AG10803 (cell line): ENCODE measurements at places on chromosomes 5 and 9.

DNA sequence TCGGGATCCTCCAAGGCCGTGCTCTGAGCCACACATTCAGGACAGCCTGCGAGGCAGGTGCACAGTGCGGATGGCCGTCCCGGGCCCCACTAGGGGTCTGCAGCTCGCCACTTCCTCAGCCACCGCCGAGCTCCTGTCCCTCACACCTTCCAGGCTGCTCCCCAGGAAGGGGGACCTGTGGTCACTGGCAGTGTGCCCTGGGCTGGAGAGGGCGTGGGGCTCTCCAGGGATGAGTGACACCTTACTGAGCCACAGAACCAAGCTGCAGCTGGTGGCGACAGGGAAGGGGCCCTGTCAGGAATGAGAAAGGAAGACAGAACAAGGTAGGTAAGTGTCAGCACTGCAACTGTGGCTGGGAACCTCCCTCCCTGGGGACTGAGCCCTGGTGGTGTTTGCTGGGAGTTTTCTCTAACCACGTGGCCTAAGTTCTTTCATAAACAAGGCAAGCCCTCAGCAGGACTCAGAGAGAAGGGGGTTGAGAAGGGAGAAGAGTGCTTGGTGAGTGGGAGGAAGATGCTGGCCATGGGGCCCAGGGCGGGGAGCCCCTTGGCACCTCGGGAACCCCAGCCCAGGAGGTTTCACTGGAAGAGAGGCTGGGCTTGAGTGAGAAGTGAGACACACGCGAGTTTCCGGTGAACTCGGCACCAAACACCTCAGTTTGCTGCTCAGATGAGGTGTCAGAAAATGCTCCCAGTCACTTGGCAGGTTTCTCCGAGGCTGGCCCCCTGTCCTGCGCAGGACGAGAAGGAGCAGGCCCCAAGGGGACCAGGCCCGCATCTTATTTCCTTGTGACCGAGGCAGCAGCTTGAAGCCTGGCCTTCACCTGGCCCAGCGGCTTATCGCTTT is 5.2 kb downstream of the IL13 start:
- peak; percentile 12 for DNase-seq

DNA sequence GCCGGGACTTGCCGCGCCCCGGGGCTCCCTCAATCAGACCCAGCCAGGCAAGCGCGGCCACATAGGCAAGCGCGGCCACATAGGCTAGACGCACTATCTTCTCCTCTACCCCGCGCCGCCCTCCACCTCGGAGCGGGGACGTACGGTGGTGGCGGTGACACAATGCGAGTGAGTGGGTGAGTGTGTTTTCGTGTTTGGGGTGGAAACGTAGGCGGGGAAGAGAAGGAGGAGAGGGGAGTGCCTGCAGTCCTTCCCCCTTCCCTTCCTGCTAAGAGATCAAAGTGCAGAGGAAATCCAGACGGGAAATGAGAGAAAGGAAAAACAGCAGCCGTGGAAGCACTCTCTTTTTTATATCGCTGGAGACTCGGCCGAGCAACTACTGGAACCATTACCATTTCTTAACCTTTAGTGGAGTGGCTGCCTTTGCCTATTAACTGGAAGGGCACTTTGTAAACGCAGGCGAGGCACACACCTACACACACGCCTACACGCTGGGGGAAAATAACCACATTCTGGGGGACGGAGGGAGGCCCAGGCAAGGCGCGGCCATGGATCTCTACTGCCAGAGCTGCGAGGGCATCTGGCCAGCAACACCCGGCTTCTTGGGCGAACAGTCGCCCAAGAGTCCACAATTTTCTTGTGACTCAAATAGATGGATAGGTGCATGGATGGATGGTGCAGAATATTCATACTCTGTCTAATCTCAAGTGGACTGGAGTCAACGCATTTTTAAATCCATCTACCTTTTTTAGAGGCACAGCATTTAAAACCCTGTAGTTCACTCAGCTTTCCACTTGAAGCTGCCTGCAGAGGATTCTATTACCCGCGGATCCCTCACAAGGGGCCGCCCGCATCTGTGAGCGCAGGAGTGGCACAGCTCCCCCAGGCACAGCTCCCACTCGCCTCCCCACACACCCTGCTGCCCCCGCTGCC is 2.1 kb downstream of the EDIL3 start:
- DNase-seq = peak; percentile 24

GRCh38 chr9:134942011-134942787 is 24.5 kb upstream of the FCN1 start:
- DNase-seq = no peak

DNA sequence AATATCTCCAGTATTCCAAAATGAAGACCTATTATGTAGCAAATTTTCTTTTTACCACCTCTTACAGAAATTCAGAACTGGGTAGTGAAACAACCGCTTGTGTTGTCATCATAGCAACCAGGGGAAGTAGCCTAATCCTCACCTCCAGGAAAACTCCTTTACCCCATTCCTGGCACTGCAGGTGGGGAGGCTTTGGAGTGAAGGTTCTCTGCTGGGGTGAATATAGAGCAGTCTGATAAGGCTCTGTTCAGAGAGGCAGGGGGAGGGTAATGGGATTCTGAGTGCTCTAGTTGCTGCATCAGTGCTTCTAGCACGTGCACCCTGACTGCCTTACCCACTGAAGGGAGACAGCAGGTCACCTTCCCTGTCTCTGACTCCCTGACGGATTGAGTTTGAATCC is 116.2 kb downstream of the MAN2A1 start:
- no peak for DNase-seq

GRCh38 chr9:85610074-85610860 is 131.5 kb downstream of the AGTPBP1 start:
- peak; percentile 81 for DNase-seq

- DNase-seq = no peak
These were observed 71.9 kb downstream of the SFXN1 start for GRCh38 chr5:175550055-175550805.

GRCh38 chr9:121822093-121823085 is 171.0 kb downstream of the DAB2IP start:
- no peak for DNase-seq

DNA sequence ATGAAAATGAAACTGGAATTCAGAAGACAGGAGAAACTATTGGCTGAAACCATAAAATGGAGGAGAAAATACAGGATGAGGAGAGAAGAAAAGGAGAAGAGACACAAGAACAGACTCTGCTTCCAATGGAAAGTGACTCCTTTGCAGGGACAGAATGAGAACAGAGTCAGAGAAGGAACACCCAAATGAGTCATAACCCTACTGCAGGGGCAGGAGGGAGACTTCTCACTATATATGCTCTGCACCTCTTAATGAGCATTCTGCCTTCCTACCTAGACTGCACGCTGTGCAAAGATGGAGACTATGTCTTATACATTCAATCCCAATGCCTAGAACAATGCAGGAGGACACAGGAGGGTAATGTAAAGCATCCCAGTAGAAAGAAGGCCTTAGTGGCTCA is 2.1 kb downstream of the SAXO1 start:
- DNase-seq = no peak

- DNase-seq = no peak
These were observed 25.8 kb upstream of the ZBTB34 start for GRCh38 chr9:126834672-126835071.

DNA sequence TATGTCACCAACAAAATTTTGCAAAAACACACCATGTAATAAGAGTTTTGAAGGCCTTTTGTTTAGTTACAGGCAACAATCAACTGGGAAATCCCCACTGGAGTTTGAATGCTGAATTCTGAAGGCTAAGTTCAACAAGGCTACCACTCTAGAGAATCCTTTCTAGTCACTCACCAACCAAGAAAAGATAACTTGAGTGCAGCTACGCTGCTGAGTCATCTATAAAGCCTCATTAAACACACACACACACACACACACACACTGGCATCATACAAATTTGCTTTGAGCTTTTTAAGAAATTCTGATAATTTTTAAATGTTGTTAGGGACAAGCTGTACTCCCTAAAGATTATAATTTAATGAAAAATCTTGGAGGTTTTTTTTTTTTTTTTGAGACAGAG is 219.6 kb downstream of the DENND1A start:
- DNase-seq = peak; percentile 75

DNA sequence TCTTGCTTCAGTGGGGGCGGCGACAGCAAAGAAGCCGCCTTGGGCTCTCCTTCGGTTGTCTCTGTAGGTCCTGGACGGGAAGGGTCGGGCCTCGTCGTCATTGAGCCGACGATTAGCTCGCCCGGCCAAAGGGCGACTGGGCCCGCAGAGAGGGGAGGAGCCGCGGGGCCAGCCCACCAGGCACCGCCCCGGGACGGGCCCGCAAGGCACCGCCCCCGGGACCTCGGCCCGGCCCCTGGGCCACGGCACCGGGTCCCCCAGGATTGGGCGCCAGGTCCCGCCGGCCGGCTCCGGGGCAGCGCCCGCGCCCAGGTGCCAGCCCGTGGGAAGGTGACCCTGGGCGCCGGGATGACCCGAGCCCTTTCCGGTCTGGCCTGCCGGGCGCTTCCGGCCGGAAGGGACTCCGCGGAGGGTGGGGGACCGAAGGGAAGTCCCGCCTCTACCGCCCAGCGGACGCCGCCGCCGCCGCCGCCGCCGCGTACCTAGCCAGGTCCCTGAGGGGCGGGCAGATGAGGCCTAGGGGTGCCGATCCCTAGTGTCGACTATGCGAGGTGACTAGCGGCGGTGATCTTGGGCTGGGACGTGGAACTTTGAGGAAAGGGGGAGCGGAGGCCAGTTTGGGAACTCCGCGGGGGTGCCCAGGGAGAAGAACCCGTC is at the start of the genes GBA2 and RGP1:
Gene GBA2, minus strand, starts transcription at position 371 of the 657 bp plus-strand sequence. CDS start 524 bp downstream, outside the sequence.
Gene RGP1, plus strand, starts transcription at position 430 of the 657 bp plus-strand sequence. CDS start 469 bp downstream, outside the sequence.
- DNase-seq = peak; percentile 58

DNA sequence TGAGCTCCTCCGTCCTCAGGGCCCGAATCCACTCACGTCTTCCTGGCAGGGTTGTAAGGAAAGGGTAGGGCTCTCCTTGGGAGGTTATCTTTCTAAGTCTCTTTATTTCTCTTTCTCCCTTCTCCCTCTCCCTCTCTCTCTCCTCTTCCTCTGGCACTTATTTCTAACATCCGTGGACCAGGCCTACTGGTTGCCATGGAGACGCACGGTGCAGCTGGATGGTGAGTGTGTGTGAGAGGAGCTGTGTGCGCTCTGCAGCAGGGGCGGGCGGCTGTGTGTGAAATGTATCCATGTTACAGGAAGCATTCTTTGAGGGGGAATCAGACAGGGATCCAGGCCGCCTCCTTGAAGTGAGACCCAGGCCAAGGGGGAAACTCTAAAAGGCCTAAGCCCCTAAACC is 32.2 kb downstream of the PCDH1 start:
- DNase-seq = peak; percentile 75

DNA sequence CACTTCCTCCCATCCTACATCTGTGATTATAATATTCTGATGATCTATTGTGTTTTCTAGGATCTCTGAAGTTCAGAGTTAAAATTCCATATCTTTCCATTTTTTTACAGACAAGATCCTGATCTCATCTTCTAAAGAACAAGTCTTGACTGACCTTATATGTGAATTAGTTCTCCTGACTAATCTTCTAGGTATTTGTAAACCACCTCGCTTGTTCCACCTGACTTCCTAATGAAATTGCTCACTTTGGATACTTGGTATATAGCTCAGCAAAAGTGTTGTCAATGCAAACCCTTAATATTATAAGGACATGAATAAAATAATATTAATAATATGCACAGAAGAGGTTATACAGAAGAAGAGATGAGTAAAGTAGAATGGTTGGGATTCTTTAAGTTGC is 68.2 kb upstream of the NR4A3 start:
- DNase-seq = peak; percentile 4

- no peak for DNase-seq
These were observed 346.5 kb downstream of the NFIB start for GRCh38 chr9:13967438-13967837.

GRCh38 chr5:147675168-147675567 is 107.4 kb downstream of the JAKMIP2 start:
- DNase-seq = no peak

- peak; percentile 18 for DNase-seq
These were observed 1.9 kb downstream of the SDHA start for GRCh38 chr5:219991-220390.

DNA sequence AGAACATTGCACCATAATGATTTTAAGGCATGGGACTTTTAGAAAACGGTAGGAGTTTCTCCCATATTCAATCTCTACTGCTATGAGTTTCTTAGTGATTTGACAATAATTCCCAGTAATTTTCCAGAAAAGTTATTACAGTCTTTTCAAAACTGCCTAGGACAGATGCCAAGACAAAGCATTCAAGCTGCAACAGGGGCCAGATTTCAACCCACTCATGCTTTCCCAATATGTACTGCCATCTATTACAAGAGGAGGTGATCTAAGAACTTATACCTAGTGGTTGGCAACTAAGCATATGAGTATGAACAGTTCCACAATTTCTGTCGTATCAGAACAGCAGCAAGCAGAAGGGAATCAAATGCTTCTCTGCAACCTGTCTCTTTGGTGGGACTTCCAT is 95.1 kb upstream of the TMED7 start:
- DNase-seq = no peak

DNA sequence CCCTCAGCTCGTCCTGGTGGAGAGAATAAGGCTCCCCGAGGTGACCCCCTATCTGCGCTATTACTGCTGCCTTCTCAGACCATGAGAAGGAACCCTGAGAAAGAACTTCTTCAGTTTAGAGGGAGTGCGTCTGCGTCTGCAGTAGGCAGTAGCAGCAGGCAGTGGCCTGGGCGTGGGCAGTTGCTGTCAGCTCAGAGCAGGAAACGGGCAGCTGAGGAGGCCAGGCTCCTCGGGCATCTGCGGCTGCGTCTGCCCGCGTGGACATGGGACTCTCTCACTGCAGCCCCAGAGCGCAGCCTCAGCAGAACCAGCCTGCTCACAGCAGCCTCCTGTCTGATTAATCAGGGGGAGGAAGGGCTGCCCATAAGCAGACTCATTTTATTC is 49.8 kb upstream of the FCN1 start:
- DNase-seq = no peak

DNA sequence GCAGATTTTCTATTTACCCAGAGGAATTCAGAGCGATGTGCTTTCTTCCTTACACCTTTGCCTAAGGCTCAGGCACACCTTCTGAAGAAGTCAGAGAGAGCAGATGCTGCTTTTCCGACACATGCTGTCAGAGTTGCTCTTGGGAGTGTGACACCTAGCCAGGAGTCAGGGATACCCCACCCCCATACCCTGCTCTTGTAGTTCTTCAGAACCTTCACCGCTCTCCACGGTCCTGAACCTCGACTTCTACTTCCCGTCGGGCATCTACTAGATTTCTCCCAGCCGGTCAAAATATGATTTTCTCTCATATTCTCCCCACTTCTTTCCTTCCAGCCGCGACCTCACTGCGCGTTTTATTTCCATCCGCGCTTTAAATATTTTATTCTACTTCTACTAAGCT is 1.7 kb downstream of the GRIN3A start:
- DNase-seq = no peak

- DNase-seq = no peak
These were observed 125.7 kb downstream of the BARX1 start for GRCh38 chr9:93829271-93830011.

DNA sequence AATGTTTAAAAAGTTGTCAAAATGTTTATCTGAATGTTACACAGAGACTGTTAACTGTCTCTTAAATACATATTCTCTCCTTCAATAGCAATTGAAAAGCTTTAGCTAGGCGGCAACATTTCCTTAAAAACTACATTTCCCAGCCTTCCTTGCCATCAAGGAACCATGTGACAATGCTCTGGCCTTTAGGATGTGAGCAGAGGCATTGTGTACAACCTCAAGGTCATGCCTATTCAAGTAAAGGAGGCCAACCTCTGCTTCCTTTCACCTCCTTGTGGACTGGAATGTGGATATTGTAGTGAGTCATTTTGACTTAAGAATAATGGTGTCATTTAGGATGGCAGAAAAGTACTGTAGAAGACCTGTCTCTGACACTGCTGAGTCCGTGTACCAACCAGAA is 23.7 kb upstream of the MROH2B start:
- DNase-seq = no peak

- DNase-seq = peak; percentile 38
These were observed 1044.2 kb downstream of the TLE4 start for GRCh38 chr9:80615964-80616363.
